Heart right ventricle (tissue), 16 donors: ENCODE measurements at places on chromosomes 13 and 19.

DNA sequence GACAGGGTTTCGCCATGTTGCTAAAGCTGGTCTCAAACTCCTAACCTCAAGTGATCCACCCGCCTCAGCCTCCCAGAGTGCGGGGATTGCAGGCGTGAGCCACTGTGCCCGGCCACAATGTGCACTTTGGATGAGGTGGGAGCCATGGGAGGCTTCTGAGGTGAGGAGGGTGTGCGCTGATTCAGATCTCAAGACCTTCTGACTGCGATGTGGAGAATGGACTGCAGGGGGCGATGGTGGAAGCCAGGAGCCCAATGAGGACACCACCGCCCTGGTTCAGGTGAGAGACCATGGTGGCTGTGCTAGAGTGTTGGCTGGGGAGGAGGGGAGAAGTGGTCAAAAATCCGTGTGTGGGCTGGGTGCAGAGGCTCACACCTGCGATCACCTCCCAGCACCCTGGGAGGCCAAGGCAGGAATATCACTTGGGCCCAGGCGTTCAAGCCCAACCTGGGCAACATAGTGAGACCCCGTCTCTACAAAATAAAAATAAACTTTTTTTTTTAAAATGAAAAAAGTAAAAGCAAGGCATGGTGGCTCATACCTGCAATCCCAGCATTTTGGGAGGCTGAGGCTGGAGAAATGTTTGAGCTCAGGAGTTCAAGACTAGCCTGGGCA, 5.6 kb downstream of the INAFM1 start:
- peaks cover 12% of the 10 kb centered on the region for H3K4me1 ChIP-seq
- H3K4me3 ChIP-seq: no peak overlapping the region
- H3K27me3 ChIP-seq: no peaks in the 10 kb centered on the region
- DNase-seq: no peak
- no peaks in the 10 kb centered on the region for H3K36me3 ChIP-seq
- no peak overlapping the region for H3K27ac ChIP-seq

DNA sequence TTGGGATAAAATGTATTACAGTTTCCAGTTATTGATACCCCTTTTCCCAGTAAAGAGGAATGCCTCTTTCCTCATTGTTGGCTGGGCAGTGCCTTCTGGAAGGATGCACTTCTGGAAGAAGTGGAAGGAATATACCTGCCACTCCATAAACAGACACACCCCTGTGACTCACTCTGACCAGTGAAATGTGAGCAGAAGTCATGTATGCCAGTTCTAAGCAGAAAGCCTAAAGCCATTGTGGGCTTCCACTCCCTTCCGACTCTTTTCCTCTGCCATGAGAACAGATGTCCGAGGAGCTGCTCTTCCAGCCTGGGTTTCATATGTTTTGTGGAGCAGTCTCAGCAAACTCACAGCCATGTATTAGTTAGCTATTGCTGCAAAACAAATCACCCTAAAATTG, 166.1 kb upstream of the SERP2 start:
- H3K27ac ChIP-seq: no peak overlapping the region
- no peaks in the 10 kb centered on the region for H3K4me1 ChIP-seq
- DNase-seq: no peak
- no peak overlapping the region for H3K4me3 ChIP-seq
- no peaks in the 10 kb centered on the region for H3K36me3 ChIP-seq

DNA sequence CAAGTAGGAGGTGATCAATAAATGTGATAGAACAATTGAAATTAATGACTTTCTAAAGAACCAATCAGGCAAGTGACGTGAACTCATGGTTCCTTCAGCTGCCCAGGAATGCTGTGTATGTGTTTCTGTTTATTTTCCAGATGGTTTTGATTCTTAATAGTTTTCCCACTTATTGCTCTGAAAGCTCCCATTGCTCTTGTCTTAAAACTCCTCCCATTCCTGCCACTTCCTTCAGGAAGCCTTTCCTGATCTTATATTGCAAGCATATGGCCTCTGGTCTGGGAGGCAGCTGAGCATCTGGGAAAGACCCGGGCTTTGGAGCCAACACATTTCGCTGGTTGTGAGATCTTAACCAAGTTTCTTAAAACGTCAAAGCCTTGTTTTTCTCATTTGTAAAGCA, 17.1 kb upstream of the LATS2 start:
- H3K36me3 ChIP-seq: no peaks in the 10 kb centered on the region
- H3K27ac ChIP-seq: no peak overlapping the region
- H3K4me1 ChIP-seq: peaks cover 32% of the 10 kb centered on the region
- no peak for DNase-seq
- no peak overlapping the region for H3K4me3 ChIP-seq
- no peaks in the 10 kb centered on the region for H3K27me3 ChIP-seq

- no peaks in the 10 kb centered on the region for H3K4me1 ChIP-seq
- DNase-seq: peak; percentile 39
- H3K36me3 ChIP-seq: no peaks in the 10 kb centered on the region
- H3K4me3 ChIP-seq: peak overlapping the region; percentile 8
- peaks cover 38% of the 10 kb centered on the region for H3K27me3 ChIP-seq
Measured at GRCh38 chr19:17830567-17831418, 9.5 kb upstream of the INSL3 start.

DNA sequence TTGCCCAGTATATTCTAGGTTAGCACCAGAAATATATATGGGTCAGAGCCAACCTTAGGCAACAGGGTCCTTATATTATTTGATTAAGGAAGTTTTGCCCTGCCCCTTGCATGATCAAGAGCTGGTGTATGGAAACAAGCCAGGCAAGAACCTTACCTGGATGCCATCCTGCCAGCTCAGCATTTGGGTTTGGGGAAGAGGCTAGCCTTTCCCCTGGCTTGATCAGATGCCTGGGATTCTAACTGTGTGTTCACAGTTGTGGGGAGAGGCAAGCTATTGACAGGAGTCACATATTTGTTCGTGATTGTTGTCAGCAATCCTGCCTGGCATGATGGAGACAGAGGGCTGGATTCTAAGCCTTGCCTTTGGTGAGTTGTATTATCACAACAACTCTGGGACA, 260.0 kb upstream of the DACH1 start:
- H3K27ac ChIP-seq: no peak overlapping the region
- no peak for DNase-seq
- H3K4me1 ChIP-seq: no peaks in the 10 kb centered on the region
- H3K36me3 ChIP-seq: no peaks in the 10 kb centered on the region
- no peaks in the 10 kb centered on the region for H3K27me3 ChIP-seq

- no peak overlapping the region for H3K4me3 ChIP-seq
- DNase-seq: no peak
- no peak overlapping the region for H3K27ac ChIP-seq
- no peaks in the 10 kb centered on the region for H3K36me3 ChIP-seq
- peaks cover 37% of the 10 kb centered on the region for H3K27me3 ChIP-seq
Measured at GRCh38 chr13:112253631-112254030, 122.5 kb upstream of the SPACA7 start.

- H3K4me3 ChIP-seq: no peak overlapping the region
- peaks cover 21% of the 10 kb centered on the region for H3K4me1 ChIP-seq
- DNase-seq: no peak
- no peaks in the 10 kb centered on the region for H3K27me3 ChIP-seq
- H3K36me3 ChIP-seq: peaks cover 75% of the 10 kb centered on the region
- peak overlapping the region; percentile 39 for H3K27ac ChIP-seq
Measured at GRCh38 chr13:110627761-110628476, 12.6 kb downstream of the NAXD start.

DNA sequence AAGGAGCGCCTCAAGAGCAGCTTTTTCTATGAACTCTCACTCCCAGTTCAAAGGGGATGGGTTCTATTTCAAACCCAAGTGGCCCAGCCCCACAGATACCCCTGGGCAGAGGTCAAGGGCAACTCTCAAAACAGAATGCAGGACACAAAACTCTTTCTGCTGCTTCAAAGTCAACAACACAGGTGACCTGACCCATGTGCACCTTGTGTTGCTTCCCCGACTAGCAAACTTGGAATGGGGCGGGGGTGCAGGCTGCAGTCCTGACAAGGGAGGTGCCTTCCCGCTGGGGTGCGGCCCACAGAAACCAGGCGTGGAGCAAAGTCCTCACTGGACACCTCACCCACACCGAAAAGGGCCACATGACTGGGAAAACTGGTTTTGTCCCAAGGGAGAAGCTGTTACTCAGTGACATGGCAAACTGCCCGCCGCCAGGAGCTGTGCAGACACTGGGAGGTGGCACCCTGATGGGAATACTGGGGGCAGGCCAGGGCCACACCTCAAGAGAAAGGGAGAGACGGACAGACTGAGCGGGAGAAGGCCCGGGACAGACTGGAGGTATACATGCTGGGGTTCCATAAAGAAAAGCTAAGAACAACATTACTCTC, 17.4 kb downstream of the ZC3H4 start:
- no peaks in the 10 kb centered on the region for H3K27me3 ChIP-seq
- peak; percentile 72 for DNase-seq
- H3K4me1 ChIP-seq: peaks cover 60% of the 10 kb centered on the region
- no peak overlapping the region for H3K4me3 ChIP-seq
- H3K36me3 ChIP-seq: no peaks in the 10 kb centered on the region
- no peak overlapping the region for H3K27ac ChIP-seq

DNA sequence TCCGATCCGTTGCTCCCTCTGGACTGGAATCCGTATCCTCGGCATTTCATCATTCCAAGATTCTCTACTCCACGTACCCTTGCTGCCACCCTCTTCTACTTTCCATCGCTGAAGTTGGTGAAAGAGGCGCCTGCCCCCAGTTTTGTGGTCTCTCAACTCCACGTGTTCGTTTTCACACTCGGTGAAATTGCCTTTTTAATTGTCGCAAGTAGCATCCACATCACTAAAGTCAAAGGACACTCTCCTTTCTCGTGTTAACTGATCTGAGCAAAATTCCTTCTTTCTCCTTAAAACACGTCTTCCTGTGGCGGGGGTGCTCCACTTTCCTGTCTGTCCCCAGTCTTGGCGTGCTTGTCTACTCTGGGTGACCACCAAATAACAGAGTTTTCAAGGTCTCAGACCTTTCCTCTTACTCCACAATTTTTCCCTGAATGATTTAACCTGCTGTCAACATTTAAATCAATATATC, 1.1 kb upstream of the TMTC4 start:
- peak overlapping the region; percentile 85 for H3K4me3 ChIP-seq
- H3K27me3 ChIP-seq: no peaks in the 10 kb centered on the region
- H3K4me1 ChIP-seq: peaks cover 7% of the 10 kb centered on the region
- no peak overlapping the region for H3K27ac ChIP-seq

GRCh38 chr13:112457485-112457884, 81.3 kb downstream of the SPACA7 start:
- H3K27me3 ChIP-seq: no peaks in the 10 kb centered on the region
- no peak for DNase-seq
- H3K36me3 ChIP-seq: no peaks in the 10 kb centered on the region
- H3K27ac ChIP-seq: no peak overlapping the region

DNA sequence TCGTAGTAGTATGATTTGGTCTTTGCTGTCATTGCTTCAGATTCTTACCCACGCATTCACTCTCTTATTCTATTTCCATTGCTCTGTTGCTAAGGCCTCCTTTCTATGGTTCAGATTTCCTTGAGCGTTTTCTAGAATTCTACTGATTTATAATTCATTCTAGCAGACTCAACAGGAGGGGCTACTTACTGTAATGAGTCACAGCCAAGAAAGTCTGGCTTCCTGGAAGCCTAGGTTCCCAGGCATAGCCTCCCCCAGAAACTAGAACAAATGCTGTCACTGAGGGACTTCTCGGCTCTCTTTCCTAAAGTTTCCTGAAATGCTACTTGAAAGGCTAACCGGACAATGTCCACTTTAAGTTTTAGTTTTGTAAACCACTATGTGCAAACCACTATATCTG, 47.7 kb upstream of the SPATA13 start:
- no peak overlapping the region for H3K27ac ChIP-seq
- H3K36me3 ChIP-seq: no peaks in the 10 kb centered on the region
- H3K27me3 ChIP-seq: no peaks in the 10 kb centered on the region
- no peak for DNase-seq
- H3K4me3 ChIP-seq: no peak overlapping the region
- peaks cover 15% of the 10 kb centered on the region for H3K4me1 ChIP-seq

DNA sequence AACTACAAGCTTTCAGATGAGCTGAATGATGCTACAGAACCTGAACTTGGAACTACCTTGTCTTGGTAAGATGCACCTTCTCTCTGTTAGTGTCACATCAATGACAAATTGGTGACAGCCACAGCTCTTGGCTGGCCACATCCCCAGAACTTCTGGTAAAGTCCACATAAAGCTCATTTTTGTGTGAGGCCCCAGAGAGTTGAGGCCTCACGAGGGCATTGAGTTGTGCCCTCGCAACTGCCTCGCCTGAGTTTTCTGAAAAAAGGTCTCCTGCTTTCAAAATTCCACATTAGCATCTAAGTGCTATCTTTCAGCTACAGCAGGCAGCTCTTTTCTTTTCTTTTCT, 42.6 kb downstream of the MRPL57 start:
- H3K27ac ChIP-seq: no peak overlapping the region
- H3K4me3 ChIP-seq: no peak overlapping the region
- no peaks in the 10 kb centered on the region for H3K27me3 ChIP-seq
- H3K4me1 ChIP-seq: no peaks in the 10 kb centered on the region

GRCh38 chr19:34135821-34136611, 36.3 kb upstream of the LSM14A start:
- no peak for DNase-seq
- no peak overlapping the region for H3K27ac ChIP-seq
- no peaks in the 10 kb centered on the region for H3K36me3 ChIP-seq

DNA sequence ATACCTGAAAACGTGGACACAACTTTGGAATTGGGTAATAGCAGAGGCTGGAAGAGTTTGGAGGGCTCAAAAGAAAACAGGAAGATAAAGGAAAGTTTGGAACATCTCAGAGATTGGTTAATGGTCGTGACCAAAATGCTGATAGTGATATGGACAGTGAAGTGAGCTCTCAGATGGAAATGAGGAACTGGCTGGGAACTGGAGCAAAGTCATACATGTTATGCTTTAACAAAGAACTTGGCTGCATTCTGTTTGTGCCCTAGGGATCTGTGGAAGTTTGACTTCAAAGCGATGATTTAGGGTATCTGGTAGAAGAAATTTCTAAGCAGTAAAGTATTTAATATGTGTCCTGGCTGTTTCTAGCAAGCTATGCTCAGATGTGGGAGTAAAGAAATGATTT, 136.2 kb downstream of the DNAJC3 start:
- H3K4me3 ChIP-seq: no peak overlapping the region
- no peak overlapping the region for H3K27ac ChIP-seq
- H3K36me3 ChIP-seq: no peaks in the 10 kb centered on the region
- no peaks in the 10 kb centered on the region for H3K4me1 ChIP-seq
- DNase-seq: no peak

DNA sequence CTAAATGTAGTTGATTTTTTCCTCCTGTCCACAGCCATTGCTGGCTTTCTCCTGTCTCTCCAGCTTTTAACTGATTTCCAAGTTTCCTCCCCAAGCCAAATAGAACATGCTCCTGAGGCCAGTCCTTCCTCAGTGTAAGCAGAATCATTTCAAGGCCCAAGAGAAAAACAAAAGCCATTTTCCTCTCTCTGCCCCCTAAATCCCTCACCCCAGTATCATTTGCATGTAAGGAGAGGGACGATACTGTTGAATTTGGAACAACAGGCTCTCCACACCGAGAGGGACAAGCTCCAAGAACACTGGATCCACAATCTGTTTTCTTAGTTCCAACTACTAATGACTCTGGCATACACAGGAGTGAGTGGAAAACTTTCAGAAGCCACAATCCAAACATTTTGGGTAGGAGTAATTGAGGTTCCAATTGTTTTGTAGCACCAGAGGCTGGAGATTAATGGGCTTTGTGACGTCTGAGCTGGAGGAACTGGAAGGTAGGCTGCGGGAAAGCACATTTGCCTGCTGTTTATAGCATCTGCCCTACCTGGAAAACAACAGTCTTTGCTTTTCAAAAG, 156.8 kb downstream of the FLT1 start:
- H3K27me3 ChIP-seq: no peaks in the 10 kb centered on the region
- H3K4me1 ChIP-seq: peaks cover 31% of the 10 kb centered on the region
- peaks cover 5% of the 10 kb centered on the region for H3K36me3 ChIP-seq
- peak overlapping the region; percentile 60 for H3K27ac ChIP-seq
